ENCODE measurements at places on chromosomes 3 and 15.

DNA sequence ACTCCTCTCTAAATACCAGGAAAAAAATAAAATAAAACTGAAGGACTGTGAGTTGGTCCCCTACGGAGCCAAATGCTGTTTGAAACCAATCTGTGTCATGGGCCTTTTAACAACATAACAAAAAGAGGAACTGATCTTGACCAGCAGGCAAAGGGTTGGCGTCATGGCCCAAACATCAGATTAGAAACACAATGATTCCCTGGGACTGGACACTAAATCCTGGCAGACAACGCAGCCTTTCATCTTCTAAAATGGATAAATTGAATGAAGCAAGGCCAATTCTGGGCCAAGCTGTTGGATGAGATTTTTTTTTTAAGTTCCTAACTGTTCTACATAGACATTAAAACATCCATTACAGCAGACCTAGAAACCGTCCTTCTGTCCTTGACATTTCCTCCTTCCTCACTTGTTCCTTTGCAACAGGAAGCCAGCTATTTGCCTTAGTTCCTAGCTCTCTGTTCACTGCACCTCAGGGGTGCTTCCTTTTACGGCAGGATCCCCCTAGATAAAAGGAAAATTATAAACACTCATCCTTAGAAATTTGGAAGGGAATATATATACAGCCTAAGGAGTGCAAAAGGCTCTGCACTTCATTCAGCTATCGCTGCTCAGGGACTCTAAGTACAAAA, 21.6 kb upstream of the TAFA4 start:
- DNase-seq = no peak

DNA sequence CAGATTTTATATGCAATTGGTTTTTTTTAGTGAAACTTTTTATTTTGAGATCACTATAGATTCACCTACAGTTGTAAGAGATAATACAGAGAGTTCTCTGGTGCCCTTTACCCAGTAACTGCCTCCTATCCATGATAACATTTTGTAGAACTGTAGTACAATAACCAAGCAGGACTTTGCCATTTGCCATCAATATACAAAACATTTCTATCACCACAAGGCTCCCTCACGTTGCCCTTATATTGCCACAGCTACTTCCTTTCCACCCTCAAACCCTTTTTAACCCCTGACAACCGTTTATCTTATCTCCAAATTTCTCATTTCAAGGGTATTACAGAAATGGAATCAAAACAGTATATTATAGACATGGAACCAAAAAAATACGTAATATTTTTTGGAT, 130.7 kb upstream of the GOLGA6L4 start:
- no peak for DNase-seq

GRCh38 chr3:118077332-118077731, 957.3 kb downstream of the IGSF11 start:
- no peak for DNase-seq

DNA sequence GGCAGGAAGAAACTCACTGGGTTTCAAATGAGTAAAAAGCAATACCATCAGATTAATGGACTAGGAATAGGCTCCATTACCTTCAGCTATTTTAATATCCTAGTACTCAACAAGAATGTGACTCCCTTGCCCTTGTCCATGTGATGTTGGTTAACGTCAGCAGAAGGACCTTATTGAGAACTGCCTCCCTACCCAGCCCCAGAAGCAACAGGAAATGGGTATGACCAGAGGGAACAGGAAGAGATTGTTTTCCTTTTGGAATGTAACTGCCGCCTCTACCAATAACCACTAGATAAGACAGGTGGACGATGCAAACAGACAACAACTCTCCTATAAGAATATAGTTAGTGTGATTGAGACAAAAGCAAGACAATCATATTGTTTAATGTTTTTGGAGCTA, 10.4 kb upstream of the MME start:
- no peak for DNase-seq

GRCh38 chr3:185175370-185175987, 22.6 kb upstream of the C3orf70 start:
- DNase-seq = no peak

DNA sequence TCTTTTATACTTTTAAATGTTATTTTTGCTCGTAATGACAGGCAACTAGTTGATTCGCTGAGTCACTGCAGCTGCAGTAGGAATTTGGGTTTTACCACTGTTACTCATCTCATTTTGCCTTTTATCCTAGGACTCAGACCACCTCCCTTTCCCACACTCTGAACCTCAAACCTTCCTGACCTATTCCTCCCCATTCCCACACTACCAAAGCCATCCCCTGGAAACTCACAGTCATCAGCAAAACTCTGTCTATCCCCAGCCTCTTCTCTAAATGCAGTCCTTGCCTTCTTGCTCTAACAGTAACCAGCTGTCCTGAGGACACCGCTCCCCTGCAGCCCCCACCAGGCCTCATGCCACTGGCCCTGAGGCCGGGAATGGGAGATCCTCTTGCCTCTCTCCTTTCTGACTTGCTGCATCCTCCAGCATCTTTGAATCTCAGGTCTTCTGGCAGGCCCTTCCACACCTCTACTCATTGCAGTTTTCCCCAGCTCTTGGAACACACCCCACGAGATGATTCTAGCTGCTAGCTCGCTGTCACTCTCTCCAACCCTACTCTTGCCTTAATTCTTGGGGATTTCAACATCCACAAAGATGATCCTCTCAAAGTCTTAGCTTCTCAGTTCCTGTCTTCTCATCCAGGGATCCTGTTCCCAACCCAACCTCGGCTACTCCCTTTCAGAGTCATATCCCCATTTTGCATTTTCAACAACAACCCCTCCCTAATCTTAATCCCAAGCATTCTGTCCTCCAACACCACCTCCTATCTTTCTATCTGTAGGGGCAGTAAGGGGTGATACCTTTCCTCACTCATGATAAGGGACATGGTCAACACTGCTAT, 55.9 kb upstream of the C3orf80 start:
- DNase-seq = no peak

- no peak for DNase-seq
Measured at GRCh38 chr3:33181229-33181628, 37.4 kb downstream of the SUSD5 start.

- DNase-seq = no peak
Measured at GRCh38 chr3:58536501-58537411, at the start of gene ACOX2. TSS of gene ACOX2 (minus strand) at chr3:58537190. CDS start at chr3:58535106, 2,084 bp downstream.

GRCh38 chr3:134644731-134645514, 5.9 kb downstream of the KY start:
- no peak for DNase-seq

DNA sequence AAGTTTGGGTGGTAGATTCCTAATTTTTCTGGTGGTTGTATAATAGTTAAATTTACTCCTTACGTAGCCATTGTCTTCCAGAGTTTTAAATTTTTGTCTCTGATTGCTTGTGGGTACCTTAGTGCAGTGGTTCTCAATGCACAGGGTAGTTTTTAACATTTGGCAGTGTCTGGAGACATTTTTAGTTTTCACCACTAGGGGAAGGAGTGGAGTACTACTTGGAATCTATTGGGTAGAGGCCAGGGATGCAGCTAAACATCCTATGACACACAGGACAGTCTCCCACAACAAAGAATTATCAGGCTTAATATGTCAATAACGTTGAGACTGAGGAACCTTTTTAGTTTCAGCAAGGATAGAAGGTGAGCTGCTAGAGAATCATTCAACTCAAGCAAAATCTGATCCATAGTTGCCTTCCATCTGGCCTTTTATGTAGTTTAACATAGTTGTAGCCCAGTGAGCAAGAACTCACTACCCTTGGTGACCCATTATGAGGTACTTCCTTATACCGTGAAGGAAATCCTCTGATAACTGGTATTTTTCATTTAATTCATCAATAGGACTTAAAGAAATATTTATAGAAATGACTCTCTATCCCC, 8.6 kb upstream of the STX19 start:
- no peak for DNase-seq

DNA sequence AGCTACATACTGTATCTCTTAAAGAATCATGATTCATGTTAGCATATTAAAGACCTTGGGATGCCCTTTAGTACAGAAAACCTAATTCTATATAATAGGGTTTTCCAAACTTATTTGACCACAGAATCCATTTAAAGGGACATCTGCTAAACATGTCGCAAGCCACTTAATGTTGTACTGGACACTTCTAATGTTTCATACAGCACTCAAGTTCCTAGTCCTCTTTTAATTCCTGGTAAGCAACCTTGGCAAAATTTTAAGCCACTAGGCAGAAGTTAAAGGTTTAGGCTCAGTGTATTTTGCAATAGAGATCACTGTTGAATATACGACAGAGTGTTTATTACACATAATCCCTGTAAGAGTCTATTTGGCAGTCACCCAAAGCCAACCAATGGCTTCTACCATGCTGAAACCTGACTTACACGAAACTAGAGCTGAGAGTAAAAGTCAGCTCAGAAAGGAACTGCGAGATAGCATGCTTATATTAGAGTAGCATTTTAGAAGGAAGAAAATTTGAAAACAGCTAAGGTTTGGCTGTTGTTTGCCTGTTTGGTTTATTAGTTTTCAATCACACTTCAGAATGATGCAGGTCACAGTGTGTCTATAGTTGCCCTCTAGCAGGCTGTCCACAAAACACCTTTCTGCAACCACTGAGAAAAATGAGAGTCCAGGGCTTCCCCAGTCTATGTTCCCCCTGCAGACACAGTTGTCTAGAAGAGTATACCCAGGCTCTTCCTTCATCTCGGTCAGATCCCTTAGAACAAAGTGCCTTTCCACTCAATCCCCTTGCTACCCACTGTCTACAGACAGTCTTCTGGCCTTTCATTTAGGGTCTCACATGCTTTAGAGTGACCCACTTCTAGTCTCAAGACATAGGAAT, 104.4 kb downstream of the FMN1 start:
- DNase-seq = no peak

DNA sequence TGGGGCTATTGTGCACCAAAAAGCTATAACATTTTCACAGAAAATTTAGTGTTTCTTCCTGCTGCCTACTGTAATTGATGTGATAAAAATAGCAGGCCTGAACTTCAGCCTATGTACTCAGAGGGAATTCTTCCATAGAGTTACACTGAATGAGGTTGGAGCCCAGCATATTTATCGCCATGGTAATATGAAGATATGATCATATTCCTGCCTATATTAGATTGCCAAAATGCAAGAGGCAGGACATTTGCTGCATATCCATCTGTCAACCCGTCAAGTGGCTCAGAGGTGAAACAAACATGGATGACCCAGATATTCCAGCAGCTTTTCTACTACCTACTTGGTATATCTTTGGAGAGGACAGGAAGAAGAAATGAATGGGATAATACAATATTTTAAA, 1150.6 kb downstream of the TBL1XR1 start:
- no peak for DNase-seq

- DNase-seq = no peak
Measured at GRCh38 chr3:22908989-22909507, 294.1 kb upstream of the UBE2E2 start.

GRCh38 chr3:104133630-104134029, 1233.1 kb upstream of the ALCAM start:
- no peak for DNase-seq

DNA sequence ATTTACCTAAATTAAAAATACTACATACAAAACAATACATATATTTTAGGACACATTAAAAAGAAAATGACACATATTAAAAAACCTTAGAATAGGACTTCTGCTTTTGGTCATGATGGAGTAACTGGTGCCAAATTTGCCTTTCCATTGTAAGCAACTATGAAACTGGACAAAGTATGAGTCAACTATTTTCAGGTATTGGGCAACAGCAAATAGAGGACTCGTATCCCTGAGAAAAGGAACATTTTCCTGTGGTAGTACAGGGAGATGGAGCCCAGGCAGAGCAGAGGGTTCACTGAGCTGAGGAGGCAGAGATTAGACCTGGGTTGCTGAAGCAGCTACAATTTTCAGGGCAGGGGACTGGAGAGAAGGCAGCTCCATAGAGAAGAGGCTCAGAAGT, 14.7 kb downstream of the CCR1 start:
- no peak for DNase-seq

DNA sequence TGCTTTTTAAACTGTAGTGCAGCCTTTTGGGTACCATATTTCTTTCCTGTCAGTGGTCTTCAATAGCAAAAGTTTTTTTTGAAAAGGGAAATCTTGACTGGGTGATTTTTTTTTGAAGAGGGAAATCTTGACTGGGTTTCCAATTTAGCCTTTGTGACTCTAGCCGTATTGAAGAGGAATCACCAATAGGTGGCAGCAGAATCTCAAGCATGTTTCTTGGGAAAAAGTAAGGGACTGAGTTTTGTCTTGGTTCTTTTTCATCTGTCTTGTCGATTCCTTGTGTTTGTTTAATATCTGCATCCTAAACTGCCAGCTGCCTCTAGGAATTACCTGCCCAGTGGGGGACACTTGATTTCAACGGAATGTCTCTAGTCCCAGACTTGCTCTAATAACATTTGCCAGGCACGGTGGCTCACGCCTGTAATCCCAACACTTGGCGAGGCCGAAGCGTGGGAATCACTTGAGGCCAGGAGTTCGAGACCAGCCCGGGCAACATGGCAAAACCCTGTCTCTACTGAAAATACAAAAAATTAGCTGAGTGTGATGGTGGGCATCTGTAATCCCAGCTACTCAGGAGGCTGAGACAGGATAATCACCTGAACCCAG, 89.2 kb downstream of the RBPMS2 start:
- no peak for DNase-seq

DNA sequence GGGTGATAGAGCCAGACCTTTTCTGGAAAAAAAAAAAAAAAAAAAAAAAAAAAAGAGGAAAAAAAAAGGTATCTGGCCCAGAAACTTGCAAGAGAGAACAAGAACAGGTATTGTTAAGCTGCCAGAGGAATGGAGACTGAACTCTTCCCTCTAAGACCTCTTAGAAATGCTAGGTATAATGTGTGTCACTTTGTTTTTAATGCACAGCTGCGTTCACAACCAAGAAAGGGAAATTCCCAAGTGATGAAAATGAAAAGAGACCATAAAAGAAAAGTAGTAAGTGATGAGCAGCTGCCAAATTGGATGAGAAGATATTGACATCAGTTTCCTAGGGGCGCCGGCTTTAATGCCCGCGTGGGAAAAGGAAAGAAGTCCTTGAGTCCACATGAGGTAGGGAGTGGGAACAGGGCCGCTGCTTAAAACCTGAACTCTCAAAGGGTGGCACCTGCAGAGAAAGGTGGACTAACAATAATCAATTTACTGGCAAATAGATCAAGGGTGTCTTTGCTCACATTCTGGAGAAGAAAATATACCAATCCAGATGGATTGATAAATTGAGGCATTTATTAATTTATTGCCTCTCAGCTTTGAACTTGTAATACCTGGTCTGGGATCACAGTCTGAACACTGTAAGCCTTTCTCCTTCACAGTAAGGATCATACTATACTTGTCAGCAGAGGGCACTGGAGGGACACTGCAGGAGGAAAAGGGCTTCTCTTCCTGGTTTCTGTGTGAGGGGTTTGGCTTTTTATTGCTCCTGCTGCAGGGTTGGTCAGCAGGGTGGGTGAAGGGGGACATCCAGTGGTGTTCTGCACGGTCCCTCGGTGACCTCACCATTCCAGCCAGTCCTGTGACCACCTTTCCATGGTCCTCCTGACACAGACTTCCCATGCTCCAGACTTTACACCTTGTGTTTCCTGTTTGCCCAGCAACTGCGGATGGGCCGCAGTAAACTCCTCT, 131.6 kb downstream of the AQP9 start:
- DNase-seq = no peak

GRCh38 chr3:29346828-29347227, 66.0 kb downstream of the RBMS3 start:
- DNase-seq = no peak

GRCh38 chr3:165875644-165876043, 38.4 kb upstream of the BCHE start:
- DNase-seq = no peak

GRCh38 chr3:57943525-57944495, 64.4 kb upstream of the FLNB start:
- no peak for DNase-seq

- no peak for DNase-seq
Measured at GRCh38 chr3:58804914-58805313, 138.3 kb upstream of the FAM3D start.

Data from activated T-helper 1 cell treated with Interleukin-2 at 50 U/mL for 16 hours (primary cell).